ENCODE measurements at places on chromosomes 5 and 9.

DNA sequence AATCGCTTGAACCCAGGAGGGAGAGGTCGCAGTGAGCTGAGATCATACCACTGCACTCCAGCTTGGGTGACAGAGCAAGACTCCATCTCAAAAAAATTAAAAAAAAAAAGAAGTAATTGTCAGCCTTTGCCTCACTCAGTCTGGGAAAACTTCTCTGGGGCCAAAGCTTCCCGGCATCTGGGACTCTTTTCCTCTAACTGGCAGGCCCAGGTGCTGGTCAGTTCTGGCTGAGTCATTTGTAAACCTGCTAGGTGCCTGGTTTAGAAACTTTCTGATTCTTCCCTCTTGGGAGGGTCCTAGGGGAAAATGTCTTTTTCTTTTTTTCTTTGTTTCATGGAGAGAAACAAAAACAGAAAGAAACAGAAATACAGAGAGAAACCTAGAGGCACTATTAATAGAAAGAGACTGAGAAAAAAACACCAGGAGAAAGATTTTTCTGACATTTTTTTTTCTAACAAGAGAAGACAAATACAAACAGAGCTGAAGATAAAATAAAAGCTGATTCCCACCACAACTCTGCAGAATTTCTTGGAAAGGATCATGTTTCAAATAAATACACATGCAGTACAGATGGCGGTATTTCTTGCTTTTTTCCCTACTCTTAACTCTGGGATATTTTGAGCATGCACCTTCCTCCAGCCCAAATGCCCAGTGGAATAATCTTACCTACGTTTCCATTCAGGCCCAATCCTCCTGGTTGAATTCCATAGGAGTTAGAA lies 22.1 kb upstream of the UBAP2 start:
- DNase-seq, result no peak

- DNase-seq, result no peak
These were observed 454.2 kb upstream of the CLINT1 start for GRCh38 chr5:158313027-158313732.

DNA sequence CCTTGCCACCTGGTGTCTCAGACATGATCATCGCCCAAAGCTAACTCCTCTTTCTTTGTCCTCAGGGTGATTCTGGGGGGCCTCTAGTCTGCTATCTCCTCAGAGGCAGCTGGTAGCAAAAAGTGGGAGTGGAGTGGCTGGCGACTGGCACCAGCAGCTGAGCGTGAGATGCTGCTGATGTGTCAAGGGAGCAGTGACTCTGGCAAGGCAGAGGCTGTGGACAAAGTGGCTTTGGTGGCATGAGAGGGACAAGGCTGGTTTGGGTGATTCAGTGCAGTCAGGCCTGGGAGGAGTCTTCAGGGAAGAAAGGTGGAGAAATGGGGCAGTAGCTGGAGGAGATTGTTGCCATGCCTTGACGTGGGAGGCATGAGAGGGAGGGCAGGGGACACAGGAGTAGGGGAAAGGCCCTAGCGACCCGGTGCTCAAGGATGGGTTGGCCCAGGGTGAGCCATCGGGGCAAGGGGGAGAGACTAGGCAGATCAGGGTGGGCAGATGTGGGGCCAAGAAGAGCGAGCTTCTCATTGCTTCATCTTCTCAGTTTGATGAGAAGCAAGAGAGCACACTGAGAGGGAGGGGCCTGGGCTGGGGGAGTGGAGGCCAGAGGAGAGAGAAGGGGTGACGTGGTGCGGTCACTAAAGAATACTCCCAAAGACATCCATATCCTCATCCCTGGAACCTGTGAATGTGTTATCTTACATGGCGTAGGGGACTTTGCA lies 64.2 kb upstream of the SPTLC1 start:
- no peak for DNase-seq

GRCh38 chr5:101418713-101419118 lies 515.6 kb upstream of the ST8SIA4 start:
- no peak for DNase-seq

GRCh38 chr9:105879181-105879580 lies 184.8 kb downstream of the TMEM38B start:
- no peak for DNase-seq

DNA sequence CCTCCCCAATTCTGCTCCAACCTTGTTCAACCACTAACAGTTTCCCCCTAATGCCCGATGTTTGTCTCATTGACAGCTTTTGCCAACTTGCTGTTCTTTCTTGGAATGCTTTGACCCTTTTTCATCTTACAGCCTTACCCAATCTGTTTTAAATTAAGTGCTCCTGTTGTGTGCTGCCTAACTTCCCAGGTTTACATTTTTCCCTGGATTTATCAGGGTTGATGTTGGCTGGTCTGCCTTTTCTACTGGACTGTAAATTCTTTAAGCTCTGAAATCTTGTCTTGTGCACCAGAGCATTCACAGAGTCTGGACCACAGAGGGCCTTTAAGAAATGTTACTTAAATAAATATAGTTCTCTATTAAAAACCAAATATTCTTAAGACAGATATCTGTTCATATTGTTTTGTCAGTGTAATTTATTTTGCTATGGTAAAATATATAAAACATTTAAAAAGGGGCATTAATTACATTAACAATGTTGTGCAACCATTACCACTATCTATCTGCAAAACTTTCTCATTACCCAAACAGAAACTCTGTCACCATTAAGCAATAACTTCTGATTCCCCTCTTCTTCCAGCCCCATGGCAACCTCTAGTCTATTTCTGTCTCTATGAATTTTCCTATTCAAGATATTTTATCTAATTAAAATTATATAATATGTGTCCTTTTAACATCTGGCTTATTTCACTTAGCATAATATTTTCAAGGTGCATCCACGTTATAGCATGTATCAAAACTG lies 73.0 kb downstream of the OSTF1 start:
- DNase-seq, result no peak

DNA sequence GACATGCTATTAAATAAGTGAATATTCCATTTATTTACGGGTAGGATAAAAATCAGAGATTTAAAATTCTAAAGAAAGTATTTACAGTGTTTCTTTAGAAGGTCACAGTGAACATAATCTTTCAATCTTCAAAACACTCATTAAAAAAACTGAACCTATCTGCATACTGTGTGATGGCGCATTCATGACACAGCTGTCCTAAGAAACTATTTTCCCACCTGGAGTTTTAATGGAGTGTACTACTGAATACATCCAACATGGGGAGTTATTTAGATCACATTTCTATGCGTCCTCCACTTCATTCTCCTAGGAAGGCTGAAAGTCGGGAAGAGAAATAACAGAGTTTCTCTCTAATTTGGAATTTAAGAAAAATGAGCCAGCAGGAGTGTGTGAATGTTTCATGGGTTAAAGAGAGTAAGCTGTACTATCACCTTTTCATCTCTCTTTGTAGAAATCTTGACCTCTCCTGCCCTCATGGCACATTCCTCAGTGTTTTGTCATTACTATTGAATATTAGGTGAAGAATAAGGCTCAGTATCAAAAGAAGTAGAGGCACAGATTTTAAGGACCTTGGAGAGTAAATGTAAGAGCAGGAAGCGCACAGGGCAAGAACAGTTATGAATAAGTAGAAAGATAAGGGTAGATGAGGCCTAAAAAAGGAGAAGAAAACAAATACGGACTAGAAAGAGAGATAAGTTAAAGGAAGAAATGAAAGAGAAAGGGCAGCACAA lies 551.2 kb upstream of the TUSC1 start:
- DNase-seq, result no peak

- DNase-seq, result no peak
These were observed 696.2 kb downstream of the DNAH5 start for GRCh38 chr5:13248253-13248652.

- DNase-seq, result no peak
These were observed 135.8 kb downstream of the DCP2 start for GRCh38 chr5:113112435-113112834.

- DNase-seq, result no peak
These were observed 912.9 kb upstream of the SEMA6A start for GRCh38 chr5:117487556-117487955.

- DNase-seq, result no peak
These were observed 15.1 kb downstream of the GLT6D1 start for GRCh38 chr9:135624282-135624681.

- DNase-seq, result no peak
These were observed 59.0 kb upstream of the RETREG1 start for GRCh38 chr5:16675806-16676205.

DNA sequence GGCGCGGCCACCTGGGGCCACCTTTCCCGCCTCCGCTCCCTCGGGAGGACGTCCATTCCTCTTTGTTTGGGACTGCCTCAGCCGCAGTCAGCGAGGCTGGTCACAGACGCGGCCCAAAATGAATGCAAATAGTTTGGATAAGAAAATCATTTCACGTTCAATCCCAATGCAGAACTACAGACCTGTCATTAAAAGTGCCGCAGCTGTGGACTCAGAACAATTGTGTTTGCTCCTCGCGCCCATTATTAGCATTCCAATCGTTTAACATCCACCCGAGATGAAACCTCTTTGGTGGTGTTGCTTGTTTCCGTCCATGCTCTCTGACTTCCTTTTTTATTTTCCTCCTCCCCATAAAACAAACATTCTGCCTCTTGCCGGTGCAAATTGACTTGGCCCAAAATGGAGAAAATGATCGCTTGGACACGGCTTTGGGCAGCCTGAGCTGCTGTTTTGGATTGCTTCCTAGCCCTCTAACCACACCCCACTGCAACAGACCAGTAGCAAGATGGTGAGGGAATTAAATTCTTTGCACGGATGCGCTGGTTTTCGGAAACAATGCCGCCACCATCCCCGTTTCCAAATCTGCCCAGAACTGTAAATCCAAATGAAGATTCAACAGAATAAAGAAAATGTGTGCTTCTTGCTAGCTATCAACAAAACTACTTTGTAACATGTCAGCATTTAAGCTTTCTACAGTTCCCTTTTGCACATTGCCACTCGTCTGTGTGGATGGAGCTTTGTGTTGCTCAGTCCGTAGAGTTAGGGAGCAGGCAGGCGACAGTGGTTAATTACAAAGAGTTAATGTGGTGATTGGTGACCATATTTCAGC lies 784 bp downstream of the NLN start:
- no peak for DNase-seq

DNA sequence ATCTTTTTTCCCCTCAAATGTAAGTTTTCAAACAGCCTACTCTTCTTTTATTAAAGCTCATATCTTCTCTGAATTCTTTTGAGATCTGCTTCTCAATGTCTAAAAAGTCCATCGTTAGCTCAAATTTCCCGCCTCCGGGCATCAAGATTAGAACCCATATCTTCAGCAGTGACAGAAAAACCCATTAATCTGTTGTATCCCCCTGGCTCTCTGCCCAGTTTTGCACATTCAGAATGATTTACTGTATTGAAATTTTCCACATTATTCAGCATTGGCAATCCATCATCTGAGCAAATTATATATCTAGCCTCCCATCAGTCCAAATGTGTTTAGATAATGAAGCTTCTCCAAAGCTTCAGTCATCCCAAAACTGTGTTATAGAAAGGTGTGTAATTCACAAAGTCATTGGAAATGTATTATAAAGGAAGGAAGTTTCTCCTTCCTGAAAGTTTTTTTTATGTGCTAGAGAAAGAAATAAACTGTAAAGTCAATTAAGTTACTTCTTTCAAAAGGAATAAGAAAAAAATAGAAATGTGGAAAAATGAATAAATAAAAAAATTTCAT lies 849.9 kb downstream of the MAT2B start:
- no peak for DNase-seq

DNA sequence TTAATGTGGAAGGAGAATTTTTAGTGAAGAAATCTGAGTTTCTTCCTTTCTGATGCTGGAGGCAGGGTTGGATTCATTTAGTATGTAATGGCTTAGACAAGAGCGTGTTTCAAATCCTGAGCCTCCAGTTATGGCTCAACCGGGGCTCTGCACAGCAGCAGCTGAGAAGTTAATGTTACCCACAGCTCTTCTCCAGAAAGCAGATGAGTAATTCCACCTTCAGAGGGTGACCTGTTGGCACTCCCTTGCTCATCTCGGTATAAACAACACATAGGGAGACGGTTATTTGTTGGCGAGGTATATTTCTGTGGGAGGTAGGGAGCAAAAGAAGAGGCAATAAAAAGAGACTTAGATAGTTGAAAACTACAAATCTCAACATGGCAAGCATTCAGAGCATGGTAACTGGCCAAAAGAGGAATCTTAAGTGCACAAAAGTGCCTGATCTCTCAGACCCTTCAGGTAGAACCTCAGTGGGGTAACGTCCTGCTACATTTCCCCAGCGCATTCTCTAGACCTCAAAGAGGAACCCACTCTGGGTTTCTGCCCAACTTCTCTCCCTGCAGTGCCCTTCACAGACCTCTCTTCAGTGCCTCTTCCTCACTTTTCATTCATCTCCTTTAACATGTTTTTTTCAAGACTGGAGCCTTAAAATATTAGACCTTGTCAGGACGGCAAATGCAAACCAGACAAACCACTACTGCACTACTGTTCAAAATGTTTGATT lies 417.5 kb upstream of the ADAMTSL1 start:
- DNase-seq, result no peak
